ENCODE measurements at places on chromosomes 1 and 21.

- no peak for DNase-seq
Observed at GRCh38 chr1:19432943-19433718, 52.2 kb downstream of the CAPZB start.

- DNase-seq: no peak
Observed at GRCh38 chr1:34419663-34420136, 243.0 kb downstream of the C1orf94 start.

GRCh38 chr1:106344494-106344893 lies 712.0 kb upstream of the PRMT6 start:
- DNase-seq: no peak

GRCh38 chr1:29387210-29387609 lies 150.9 kb downstream of the PTPRU start:
- no peak for DNase-seq
